ENCODE measurements at places on chromosomes 13 and 19.
A peak's percentile ranks its signal among the peaks of the same experiment; 100 is the strongest.

- DNase-seq: no peak
These were observed 30.3 kb downstream of the ATP7B start for GRCh38 chr13:51980908-51981307.

DNA sequence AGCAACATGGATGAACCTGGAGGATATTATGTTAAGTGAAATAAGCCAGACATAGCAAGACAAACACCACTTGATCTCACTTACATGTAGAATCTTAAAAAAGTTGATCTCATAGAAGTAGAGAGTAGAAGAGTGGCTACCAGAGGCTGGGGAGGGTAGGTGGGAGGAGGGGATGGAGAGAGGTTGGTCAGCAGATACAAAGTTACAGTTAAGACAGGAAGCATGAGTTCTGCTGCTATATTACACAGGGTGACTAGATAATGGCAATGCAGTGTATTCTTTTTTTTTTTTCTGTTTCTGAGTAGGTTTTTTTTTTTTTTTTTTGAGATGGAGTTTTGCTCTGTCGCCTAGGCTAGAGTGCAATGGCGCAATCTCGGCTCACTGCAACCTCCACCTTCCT lies 15.2 kb upstream of the THSD1 start:
- no peak for DNase-seq

DNA sequence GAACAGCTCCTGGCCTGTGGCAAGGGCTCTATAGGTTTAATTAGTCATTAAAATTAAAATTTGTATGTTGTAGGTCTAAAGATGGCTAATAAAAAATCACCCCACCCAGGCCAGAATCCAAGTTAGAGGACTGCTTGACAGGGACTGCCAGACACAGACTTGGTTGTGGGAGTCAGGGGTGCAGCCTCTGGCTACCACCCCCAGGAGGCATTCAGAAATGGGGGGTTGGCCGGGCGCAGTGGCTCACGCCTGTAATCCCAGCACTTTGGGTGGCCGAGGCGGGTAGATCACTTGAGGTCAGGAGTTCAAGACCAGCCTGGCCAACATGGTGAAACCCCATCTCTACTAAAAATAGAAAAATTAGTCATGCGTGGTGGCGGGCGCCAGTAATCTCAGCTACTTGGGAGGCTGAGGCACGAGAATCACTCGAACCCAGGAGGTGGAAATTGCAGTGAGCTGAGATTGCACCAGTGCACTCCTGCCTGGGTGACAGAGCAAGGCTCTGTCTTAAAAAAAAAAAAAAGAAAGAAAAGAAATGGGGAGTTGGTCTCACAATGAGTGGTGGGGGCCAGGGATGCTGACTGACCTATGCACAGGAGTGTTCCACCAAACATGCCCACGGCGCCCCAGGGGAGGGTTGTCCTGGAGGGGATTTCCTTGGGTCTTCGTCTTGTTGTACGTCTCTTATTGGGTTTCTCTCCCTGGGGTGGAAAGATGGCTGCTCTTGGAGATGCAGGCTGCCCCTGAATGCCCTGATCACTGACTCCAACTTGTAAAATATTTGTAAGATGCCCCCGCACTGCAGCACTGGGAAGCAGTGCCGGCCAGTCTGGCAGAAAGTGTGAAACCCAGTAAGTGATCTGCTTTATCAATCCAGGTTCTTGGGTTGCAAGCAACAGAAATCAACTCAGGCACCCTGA lies 68.8 kb downstream of the SIPA1L3 start:
- DNase-seq: no peak

DNA sequence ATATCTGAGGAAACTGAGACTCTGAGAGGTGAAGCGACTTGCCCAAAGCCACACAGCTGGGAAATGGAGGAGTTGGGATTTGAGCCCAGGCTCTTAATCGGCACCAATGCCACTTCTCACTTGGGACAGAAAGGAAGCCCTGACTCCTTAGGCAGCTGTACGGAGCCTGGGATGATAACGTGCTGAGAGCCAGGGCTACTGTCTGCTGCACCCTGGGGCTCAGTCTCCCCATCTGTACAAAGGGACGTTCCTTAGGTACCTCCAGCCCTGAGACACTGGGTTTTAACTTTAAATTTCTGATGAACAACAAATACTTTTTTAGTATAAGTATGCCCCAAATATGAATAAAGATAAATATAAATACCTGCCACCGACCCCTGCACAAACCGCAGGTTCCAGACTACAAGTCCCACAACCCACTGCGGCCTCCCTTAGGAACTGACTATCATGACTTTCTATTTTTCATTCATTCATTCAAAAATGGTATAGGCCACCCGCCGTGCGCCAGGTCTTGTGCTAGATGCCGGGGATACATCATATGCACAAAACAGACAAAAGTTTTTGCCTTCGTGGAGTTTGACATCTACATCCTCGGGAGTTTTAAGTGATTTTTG lies 776 bp upstream of the NCLN start:
- no peak for DNase-seq

DNA sequence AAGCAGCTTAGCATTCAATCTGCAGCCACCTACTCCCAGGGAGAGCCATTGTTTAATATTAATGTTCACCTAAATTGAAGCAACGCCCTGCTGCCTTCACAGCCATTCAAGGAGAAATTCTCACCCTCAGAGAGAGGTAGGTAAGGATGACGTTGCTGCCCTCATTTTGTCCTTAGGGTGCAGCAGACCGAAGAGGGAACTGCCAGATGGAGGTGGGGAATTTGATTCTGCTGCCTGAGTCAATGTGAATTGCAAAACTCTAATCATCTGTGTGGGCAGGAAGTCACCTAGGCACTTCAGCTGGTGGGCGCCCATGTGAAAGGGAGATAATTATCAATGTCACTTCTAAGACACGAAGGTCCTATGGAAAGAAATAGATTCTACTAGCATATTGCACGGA lies 503.4 kb downstream of the TBC1D4 start:
- DNase-seq: no peak

DNA sequence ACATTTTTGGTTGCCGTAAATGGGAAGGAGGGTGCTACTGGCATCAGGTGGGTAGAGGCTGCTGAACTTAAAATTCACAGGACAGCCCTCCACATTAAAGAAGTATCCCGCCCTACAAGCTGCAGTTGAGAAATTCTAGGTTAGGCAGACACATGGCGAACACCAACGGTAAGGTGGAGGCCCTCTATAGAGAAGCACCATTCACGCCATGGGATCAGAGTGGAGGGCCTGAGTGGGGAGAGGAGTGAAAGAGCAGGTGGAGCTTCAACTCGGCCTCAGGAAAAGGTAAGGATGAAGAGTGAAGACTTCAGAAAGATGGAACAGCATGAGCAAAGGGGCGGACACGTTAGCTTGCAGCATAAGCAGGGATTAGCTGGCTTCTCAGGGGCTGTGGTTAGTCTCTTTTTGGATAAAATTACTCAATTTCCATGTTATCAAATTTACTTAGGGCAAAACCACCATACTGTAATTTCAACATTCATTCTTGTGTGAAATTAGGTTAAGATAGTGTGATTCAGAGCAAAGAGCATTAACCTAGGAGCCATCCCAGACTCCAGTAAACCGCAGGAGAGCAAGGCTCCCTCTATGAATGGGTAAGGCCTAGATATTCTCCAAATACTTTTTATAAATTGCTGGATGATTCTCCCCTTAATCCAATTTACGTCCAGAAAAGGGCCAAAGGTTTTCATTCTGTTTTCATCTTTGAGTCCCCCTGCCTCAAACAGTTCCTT lies 1.2 kb downstream of the EEF1AKMT1 start:
- no peak for DNase-seq

DNA sequence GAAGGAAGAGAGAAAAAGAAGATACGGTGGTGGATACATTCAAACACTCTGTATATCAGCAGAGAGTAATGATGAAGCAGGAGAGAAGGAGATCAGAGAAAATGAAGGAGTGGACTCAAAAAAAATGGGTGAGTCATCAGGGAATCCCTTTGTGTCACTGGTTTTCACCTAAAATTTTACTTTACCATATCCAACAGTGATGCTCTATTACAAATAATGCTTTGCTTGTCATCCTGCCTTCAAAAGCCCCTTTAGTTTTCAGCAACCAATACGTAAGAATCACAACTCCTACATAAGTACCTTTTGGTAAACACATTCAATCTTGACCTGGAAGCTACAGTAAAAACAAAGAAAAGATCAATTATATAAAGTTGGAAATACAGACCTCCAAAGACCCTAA lies 88.8 kb downstream of the ENOX1 start:
- DNase-seq: no peak

GRCh38 chr13:99652901-99653300 lies 151.6 kb downstream of the TM9SF2 start:
- no peak for DNase-seq

DNA sequence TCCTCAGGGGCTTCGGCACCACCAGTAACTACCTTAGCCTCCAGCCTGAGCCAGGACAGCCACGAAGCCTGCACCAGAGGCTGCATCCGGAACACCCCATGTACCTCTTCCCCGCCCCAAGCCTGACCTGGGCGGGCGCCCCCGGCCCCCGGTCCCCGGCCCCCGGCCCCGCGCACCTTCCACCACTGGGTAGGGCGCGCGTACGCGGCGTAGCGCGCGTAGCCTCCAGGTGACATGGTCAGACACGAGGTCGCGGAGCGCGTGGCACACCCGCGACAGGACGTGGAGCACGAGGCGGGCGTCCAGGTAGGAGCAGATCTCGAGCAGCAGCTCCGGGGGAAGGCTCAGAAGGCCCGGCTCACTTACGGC lies 450 bp downstream of the FBXW9 start:
- no peak for DNase-seq

DNA sequence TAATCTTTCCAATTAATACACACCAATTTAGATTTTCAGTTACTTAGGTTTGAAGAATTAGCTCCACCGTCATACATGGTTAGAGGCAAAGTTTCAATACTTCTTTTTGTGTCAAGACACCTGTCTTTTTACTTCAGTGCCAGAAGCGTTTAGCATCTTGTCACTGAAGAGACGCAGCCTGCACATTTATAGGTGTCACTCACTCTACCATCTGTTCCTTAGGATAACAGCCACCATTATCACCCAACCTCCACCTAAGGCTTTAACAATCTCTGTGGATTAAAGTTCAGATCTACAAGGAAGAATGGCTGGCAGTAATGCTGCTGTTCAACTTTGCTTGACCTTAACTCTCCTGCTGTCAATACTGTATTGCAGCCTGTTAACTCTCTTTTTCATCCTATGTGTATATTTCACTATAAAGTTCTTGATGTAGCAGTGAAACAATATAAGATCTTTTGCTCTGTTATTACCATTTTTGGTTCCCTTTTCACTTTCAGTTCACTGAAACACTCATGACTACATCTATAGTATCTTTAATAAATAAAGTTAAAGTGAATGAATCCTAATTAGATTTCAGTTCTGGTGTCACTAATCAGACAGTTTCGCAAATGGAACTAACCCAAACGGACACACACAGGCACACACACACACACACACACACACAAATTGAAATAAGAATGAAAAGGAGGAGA lies 435.6 kb downstream of the PCDH9 start:
- no peak for DNase-seq

DNA sequence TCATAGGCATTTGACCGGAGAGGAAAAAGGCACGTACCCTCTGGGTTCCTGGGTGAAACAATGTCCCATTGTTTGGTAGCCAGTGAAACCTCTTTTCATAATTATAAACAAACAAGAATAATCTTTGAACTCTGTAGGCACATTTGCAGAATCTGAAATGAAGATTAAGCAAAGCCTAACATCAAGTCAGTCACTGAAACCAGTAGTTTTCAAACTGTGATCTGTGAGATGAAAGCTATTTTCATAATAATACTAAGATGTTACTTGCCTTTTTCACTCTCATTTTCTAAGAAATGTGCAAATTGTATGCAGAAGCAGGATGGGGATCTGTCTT lies 105.4 kb downstream of the WDFY2 start:
- no peak for DNase-seq

- DNase-seq: no peak
These were observed 33.3 kb upstream of the SPACA7 start for GRCh38 chr13:112342841-112343361.

DNA sequence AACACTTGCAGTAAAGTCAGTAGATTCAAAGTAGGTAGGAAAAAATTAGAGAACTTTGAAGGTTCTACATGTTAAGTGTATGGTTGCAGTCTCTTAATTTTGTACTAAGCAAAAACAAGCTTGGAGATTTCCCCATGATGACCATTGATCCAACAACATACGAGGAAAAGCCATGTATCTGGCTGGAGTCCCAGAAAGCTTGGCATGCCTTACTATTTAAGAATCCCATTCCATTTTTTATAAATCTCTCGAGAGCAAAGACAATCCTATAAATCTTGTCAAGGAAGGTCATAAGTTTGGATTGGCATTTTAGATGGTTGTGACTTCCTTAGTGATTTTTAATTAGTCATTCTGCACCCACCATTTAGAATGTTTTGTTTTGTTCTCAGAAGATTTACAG lies 495.9 kb downstream of the GPC5 start:
- DNase-seq: peak; percentile 10

- peak; percentile 33 for DNase-seq
These were observed 107.4 kb downstream of the KCTD12 start for GRCh38 chr13:76778853-76779252.

GRCh38 chr13:32087955-32088747 lies 56.6 kb downstream of the FRY start:
- peak; percentile 18 for DNase-seq

DNA sequence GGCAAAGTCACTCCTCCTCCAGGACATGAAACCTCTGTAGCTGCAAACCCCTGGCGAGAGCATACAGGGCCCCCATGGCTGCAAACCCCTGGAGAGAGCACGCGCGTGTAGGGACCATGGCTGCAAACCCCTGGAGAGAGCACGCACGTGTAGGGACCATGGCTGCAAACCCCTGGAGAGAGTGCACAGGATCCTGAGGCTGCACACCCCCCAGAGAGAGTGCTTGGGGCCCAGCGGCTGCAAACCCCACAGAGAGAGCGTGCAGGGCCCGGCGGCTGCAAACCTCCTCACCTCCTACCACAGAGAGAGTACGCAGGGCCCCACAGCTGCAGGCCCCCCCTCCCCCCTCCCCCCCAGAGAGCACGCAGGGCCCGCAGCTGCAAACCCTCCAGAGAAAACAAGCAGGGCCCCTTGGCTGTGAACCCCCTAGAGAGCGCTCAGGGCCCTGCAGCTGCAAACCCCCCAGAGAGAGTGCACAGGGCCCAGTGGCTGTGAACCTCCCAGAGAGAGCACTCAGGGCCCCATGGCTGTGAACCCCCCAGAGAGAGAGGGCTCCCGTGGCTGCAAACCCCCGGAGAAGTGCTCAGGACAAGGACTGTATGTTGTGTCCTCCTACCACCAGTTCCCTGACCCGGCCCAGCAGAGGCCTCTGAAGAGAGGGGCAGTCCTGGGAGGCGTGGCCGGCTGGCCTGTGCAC lies 7.3 kb downstream of the ADPRHL1 start:
- no peak for DNase-seq

GRCh38 chr13:32150794-32151193 lies 119.2 kb downstream of the FRY start:
- DNase-seq: peak; percentile 90

DNA sequence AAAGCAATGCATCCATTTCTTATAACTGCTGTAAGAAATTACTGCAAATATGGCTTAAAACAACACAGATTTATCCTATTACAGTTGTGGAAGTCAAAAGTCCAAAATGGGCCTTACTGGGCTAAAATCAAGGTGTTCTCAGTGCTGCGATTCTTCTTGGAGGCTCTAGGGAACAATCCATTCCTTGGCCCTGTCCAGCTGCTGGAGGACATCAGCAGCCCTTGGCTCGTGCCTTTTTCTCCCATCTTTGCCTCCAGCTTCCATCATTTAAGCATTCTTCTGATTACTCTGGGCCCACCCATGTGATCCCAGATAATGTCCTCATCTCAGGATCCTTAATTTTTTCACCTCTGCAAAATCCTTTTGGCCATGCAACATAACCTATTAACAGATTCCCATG lies 607.1 kb downstream of the DCT start:
- DNase-seq: no peak

GRCh38 chr13:81551036-81551435 lies 1210.1 kb upstream of the SPRY2 start:
- no peak for DNase-seq

All from astrocyte of the hippocampus (primary cell).